GDM1 (cell line): ENCODE measurements at places on chromosomes 4 and X.

- DNase-seq: no peak
Measured at GRCh38 chr4:138158746-138159297, 83.3 kb downstream of the SLC7A11 start.

DNA sequence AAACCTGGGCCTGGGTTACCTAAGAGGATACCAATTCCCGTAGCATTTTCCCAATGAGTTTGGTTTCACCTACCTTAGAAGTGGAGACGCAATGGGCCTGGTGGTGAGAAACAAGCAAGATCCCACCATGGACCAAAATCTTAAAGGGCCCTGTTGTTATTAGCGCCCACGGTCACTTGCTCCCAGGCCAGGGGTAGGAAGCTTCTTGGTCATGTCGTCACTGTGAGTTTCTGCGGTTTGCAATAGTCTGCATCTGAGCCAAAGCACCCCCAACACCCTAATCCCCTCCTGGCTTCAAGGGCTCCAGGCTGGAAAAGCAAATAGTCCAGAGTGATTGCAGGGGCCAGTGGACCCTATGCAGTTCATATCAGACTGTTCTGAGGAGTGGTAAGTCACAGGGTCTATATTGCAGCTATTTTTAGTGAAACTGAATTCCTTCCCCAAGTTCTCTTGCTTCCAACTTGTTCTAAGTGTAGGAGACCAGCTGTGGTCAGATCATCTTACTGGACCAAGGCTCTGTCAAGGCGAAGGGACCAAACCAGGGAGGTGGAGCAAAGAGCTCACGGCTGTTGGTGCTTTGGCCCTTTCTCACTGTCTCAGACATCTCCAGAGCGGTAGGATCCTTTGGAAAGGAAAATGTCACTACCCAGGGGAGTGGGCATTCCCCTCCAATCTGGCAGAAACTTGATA is 307.9 kb upstream of the F9 start:
- no peak for DNase-seq

DNA sequence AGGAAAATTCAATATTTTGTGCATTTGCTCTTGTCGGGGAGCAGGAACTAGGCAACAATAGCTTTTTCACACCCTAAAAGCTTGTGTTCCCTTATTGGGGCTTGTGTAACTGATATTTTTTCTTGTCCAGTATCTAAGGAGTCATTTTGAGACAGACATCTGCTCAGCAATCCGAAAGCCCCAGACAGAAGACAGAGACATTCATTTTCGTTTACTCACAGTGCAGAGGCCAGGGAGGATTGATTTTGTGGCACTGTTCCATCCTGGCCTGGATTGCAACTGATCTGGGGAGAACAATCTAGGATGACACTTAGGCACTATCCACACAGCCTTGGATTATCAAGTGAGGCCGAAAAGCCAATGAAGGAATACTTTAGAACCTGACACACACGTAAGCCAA is 27.4 kb upstream of the PLAC1 start:
- DNase-seq: no peak

GRCh38 chr4:88440146-88440545 is 16.8 kb upstream of the HERC5 start:
- DNase-seq: no peak

DNA sequence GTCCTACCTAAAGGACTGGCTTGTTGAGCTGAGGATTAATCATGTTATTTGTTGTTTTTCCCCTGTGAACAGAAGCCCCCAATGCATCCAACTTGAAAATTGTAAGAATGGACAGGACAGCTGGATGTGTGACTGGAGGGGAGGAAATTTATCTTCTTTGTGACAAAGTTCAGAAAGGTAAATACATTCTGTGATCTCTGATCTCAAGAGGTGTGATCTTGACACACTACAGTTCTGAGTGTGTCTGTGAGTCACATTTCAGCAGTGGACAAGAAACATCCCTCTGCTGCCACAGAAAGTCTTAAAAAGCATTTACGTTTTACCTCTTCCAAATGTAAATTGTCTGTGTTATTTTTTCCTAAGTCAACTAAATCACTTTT is 79.3 kb downstream of the NFKB1 start:
- no peak for DNase-seq
